A549 treated with GW870086 at 1 μM for 4 hours (cell line): ENCODE measurements at places on chromosomes 2 and 18. TPM values are rescaled to one million over a fixed set of nuclear protein-coding genes. Genes with fewer than 3 reads are reported as not detected.

MEX3C gene
- total RNA-seq, result 16.5 to 22.3 TPM (median 19.7 TPM) in 5 replicates

RTP5 gene
- total RNA-seq, result not detected in 5 replicates

TEX44 gene
- not detected in 5 replicates for total RNA-seq

CD207 gene
- not detected in 5 replicates for total RNA-seq

WDCP gene
- 11.3 to 17.0 TPM (median 14.0 TPM) in 5 replicates for total RNA-seq

TP53I3 gene
- total RNA-seq, result 257 to 283 TPM (median 269 TPM) in 5 replicates

ERICH2 gene
- total RNA-seq, result not detected in 5 replicates

CCBE1 gene
- 6.3 to 13.3 TPM (median 11.6 TPM) in 5 replicates for total RNA-seq

ARMC9 gene
- 13.0 to 16.2 TPM (median 14.1 TPM) in 5 replicates for total RNA-seq
